ENCODE measurements at places on chromosomes 5 and 9.

DNA sequence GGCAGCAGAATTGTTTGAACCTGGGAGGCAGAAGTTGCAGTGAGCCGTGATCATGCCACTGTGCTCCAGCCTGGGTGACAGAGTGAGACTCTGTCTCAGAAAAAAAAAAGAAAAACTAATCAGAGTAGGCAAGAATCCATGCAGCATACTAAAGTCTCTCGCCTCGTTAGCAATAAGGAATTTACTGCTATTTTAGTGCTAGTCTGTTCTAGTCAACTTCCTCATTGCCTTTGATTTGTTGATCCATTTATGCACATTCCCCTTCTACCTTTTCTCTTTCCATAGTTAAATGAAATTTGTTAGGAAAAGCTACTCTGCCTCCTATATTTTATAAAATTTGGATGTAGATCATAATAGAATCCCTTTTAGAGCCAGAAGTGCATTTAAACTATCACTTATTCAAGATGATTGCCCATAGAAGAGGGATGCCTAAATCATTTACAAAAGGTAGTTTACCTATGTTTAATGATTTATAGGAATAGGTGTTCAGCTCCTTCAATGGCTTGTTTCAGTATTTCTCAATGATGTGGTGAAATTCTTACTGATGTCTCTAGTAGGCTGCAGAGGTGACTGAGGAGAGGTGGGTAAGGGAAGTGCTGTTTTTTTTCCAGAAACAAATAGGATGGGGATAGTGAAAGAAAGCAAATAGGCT lies 1.9 kb downstream of the LRRC19 start:
- no peak for DNase-seq

DNA sequence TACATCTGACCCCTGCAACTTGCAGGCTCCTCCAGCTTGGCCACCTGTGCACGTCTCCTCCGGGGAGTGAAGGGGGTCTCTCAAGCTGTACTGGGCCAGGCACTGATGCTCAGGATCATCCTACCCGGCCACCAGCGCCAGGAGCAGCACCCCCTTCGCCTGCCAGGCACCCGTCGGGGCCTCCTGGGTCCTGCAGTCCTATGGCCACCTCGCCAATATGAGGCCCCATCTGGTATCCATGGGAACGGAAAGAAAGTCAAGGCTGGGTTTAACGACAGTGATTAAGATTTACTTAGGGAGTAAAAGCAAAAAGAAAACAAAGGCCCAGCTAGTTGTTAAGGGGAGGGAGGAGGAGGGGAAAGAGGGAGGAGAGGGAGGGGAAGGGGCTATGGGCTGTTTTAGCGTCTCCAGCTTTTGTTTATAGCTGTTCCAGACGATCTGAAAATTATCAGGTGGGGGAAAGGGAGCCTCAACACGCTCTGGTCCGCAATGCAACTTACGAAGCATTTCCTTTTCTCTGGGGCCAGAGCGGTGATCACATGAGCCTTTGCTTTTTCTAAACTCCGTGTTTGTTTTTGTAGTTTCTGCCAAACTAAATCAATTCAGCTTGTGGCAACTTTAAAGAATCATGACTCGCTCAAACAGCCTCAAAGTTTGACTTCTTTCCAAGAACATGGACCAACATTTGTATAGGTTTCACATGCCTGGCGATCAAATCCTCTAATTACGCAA lies 132.4 kb downstream of the ROR2 start:
- DNase-seq = no peak

DNA sequence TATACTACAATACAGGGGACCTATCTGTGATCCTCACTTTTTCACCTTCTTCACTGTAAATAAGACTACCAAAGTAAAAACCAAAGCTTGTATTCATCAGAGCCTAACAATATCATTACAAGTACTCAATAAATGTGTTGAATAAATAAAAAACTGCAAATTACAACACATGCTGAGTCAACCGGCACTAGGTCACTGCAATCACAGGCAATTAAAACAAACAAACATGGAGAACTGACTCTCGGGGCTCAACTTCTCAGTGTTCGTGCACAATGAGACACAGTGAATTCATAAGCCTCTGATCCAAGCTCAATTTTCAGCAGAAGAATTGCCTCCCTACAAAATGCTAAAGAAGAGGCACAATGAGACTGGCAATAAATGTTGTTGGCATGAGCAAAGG lies 69.2 kb downstream of the CDK5RAP2 start:
- DNase-seq = no peak

DNA sequence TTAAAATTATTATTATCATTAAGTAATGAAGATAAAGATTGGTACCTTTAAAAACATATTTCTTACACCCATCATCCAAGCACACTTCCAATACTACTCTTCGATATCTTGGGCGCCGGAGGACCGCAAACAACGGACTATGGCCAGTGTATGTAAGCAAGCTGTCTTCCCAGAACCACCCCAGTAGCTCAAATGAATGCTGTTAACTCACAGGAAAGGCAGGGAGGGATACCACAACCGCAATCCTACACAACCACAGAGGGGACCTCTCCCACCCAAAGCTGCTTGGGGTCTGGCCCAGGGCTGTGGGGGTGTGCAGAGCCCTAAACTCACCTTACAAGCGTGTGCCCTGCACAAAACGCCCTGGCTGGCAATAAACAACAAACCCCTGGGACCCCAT lies 20.6 kb downstream of the GOLM1 start:
- DNase-seq = no peak

- no peak for DNase-seq
These were observed 50.7 kb downstream of the ZNF622 start for GRCh38 chr5:16414861-16415260.

DNA sequence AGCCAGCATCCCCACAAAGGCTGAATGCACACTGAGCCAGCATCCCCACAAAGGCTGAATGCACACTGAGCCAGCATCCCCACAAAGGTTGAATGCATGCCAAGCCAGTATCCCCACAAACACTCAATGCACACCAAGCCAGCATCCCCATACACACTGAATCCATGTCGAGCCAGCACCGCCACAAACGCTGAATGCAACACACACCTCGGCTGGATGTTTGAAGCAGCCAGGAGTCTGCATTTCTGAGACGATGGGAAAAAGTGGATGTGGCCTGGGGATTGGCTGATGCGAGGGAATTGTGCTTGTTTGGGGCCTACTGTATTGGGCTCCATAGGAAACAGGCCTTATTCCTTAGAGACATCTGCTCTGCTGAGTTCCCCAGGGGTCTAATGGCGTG lies 30.9 kb upstream of the CEP72 start:
- no peak for DNase-seq

Measured in activated CD4-positive, alpha-beta T cell treated with anti-CD3 and anti-CD28 coated beads, Interleukin-2, amount 50 U/mL, for 4 hours (primary cell).